NCI-H1436 treated with DMSO at 0.1 percent for 48 hours (cell line): ENCODE measurements at places on chromosomes 7 and 10.
A peak's percentile ranks its signal among the peaks of the same experiment; 100 is the strongest.

- DNase-seq: no peak
These were observed 131.0 kb upstream of the EEPD1 start for GRCh38 chr7:36021917-36022550.

DNA sequence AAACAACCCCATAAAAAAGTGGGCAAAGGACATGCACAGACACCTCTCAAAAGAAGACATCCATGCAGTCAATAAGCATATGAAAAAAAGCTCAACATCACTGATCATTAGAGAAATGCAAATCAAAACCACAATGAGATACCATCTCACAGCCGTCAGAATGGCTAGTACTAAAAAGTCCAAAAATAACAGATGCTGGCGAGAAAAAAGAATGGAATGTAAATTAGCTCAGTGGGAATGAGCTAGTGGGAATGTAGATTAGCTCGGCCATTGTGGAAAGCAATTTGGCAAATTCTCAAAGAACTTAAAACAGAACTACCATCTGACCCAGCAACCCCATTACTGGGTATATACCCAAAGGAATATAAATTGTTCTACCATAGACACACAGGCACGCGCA lies 287.0 kb downstream of the WDR37 start:
- DNase-seq: no peak

DNA sequence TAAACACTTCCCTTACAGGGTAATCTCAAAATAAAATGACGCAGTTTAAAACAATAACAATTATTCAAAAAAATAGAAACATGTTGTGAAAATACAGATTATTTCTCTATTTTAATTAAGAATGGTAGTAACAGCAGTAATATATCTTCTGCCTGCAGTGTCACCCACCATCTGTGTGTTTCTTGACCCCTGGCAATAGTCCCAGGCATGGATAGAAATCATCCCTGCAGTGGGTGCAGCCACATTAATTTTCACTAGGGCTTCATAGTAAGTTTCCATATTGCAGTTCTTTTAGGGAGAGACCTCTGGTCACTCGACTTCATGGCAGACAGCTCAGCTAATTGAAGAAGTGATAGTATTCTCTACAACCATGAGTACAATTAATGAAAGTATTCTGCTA lies 470.1 kb upstream of the TEX47 start:
- DNase-seq: no peak

- no peak for DNase-seq
These were observed 36.7 kb downstream of the TMEM248 start for GRCh38 chr7:66957595-66958290.

GRCh38 chr7:50174948-50175347 lies 81.9 kb upstream of the ZPBP start:
- no peak for DNase-seq

DNA sequence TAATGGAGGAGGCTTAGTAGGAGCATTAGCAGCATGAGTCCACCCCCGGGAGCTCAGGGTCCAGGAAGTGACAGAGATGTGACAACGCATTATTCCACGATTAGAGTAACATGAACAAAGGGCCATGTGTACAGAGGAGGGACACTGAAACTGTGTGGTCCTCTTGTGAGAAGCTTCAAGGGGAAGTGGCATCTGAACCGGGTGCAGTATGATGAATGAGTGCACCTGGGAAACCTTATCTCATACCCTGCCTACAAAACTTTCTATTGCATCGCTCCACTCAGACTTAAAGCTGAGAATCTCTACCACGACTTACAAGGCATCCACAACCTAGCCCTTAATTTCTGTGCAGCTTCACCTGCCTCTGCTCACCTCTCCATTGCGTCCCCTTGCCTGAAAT lies 115.3 kb upstream of the AMPH start:
- DNase-seq: no peak

DNA sequence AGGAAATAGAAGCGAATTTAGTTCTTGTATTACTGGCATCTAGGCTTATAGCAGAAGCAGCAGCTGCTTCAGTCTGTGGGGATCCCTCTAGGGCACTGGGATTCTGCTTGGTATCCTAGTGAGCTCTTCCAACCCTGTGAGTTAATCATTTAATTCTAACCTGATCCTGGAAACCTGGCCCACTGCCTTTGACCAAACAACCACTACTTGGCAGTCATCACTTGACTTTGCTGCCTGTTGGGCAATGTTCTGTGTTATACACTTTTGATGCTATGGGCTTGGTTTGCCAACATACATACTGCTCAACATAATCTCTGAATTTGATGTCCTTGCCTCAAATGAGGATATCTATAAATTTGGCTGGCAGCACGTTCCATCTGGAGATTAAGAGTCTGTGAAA lies 813.4 kb downstream of the ANKRD7 start:
- no peak for DNase-seq

GRCh38 chr7:120833546-120833945 lies 24.4 kb downstream of the TSPAN12 start:
- no peak for DNase-seq

DNA sequence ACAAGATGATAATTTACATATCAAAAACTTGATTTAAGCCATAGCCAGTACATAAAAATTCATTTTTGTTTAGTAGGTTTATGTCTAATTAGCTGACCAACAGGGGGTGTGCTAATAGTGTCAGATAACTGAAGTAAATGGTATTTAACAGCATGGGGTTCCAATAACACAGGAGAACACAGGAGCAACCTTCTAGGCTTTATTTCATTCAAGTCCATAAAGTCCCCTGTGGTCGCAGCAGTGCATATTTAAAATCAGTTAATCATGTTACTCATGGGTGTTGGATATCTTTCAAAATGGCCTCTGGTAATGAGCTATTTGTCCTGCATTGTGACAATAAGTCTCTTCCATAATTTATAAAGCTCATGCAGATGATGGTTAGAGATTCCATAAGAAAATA lies 238.6 kb downstream of the CNTNAP2 start:
- no peak for DNase-seq

DNA sequence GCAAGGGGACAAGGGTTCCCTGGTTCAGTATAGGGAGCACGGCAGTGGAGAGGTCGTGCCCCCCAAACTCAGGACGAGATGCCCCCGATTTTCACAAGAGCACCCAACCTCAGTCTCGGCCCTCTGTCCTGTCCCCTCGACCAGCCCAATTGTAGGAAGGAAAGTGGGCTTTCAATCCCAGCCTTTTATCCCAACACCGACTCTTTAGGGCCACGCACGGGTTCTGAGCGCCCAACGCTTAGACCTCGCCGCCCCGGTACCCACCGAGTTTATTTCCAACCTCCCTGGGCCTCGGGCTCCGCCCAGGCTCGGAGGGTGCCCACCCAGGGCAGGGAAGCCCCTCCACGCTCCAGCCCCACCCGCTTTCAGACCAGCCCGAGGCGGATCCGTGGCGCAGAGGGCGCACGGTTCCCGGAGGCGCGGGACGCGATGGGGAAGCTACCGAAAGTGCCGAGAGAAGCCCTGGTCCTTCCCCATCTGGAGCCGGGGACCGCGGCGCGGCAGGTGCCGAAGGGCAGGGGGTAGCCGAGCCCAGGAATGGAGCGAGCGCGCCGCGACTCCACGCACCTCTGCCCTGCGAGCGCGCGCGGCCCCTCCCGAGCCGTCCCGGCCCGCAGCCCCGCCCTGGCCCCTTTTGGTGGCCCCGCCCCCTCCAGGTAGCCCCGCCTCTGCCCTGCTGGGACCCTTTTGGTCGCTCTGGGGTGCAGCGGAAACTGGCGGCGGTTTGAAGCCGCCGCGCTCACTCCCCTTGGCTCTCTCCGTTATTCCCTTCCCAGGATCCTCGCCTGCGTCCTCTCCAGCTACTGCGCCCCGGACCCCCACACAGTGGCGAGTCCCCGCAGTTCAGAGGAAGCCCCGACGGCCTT lies 20.4 kb downstream of the GRID2IP start:
- no peak for DNase-seq

- peak; percentile 51 for DNase-seq
These were observed at the start of gene ICA1 for GRCh38 chr7:8261711-8262695. TSS of gene ICA1 (minus strand) at chr7:8262167. CDS start at chr7:8235926, 26,241 bp downstream.

GRCh38 chr7:101138213-101138870 lies 11.4 kb downstream of the SERPINE1 start:
- DNase-seq: peak; percentile 63

DNA sequence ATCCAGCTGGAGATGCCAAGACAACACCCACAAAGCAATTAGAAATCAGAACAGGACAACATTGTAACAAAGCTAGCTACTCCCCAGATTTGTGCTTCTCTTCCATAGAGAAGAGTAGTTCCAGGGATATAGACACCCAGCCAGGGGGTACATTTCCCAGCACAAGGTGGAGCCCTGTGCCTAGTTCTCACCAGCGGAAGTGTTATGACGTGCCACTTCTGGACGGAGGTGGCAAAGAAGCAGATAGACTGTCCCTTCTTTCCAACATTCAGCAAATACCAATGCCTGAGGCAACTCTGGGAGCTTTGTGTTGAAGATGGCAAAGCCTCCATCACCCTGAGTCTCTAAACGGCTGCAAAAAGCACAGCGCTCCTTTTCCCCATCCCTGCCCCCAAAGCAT lies 23.4 kb upstream of the GSAP start:
- DNase-seq: no peak

GRCh38 chr10:125152450-125153368 lies 7.7 kb downstream of the CTBP2 start:
- DNase-seq: no peak

DNA sequence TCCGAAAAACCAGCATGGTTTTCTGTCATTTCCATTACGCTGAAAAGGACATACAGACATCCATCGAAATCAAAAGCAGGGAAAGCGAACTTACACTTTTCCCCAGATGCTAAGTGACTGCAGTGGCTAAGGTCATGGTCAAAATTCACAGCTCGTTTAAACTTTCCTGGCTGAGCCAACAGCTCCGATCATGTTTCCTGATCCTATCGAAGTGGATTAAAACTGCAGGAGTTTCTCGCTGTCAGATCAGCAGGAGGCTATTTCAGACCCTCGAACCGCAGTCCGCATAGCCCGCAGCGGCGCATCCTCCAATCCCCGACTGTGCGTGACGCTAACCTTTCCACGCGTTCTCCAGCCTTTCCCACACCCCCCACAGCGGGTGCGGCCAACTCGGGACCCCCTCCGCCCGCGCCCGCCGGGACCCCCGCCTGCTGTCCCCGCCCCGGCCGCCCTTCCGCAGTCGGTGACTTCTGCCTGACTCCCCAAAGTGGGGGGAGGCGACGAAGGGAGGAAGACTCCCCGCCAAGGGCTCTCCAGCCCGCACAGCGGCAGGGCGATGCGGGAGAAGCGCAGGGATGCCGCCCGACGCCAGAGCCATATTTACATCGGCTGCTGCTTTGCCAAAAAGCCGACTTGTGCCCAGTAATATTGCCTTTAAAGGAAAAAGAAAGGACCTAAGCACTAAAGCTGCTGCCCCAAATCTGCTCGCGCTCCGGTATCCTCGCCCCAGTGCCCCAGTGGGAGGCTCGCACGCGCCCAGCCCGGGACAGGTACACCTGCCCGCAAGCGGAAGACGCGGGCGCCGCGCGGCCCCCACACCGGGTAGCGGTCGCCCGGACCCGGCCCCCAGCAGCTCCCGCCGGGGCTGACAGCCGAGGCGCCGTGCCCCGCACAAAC lies 1.2 kb downstream of the PIP4K2A start:
- no peak for DNase-seq

DNA sequence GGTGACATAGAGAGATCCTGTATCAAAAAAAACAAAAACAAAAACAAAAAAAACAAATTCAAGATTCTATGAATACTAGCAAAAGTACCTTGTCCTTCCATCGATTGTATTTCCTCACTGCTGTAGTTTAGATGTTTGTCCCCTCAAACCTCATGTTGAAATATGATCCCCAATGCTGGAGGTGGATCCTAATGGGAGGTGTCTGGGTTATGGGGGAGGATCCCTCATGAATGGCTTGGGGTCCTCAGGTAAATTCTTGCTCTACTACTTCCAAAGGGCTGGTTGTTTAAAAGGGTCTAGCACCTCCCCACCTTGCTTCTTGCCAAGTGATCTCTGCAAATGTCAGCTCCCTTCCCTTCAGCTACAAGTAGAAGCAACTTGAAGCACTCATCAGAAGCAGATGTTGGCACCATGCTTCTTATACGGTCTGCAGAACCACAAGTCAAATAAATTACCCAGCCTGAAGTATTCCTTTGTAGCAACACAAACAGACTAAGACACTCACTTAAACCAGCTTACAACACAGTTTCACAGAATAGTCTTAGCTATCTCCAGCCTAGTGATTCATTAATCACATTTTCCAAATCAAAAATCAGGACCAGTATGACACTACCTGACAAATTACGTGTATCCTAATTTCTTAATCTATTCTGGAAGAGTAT lies 20.7 kb downstream of the ABI1 start:
- no peak for DNase-seq

DNA sequence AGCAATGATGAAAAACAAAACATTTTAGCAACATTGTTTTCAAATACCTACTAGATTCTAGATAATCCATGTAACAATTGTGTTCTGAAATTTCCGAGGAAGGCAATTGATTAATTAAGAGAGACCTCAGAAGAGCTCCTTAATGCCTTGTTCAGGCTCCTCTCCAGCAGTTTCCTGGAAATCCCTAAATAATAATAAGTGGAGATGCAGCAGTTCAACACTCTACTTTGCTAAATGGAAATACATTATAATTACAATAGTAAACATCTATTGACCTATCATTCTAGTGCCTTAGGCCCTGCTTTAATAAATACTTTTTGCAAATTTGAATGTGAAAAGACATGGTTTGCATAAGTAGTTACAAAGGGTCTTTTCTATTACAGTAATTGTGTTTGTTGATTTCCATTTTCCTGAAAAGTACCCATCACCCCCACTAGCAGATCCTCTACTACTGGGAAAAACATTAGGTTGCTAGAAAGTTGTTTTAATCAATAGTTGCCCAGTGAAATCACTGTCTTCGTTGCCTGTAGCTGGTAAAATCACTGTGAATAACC lies 186.6 kb upstream of the STK17A start:
- DNase-seq: no peak

GRCh38 chr7:2970861-2971260 lies 72.8 kb downstream of the CARD11 start:
- no peak for DNase-seq

DNA sequence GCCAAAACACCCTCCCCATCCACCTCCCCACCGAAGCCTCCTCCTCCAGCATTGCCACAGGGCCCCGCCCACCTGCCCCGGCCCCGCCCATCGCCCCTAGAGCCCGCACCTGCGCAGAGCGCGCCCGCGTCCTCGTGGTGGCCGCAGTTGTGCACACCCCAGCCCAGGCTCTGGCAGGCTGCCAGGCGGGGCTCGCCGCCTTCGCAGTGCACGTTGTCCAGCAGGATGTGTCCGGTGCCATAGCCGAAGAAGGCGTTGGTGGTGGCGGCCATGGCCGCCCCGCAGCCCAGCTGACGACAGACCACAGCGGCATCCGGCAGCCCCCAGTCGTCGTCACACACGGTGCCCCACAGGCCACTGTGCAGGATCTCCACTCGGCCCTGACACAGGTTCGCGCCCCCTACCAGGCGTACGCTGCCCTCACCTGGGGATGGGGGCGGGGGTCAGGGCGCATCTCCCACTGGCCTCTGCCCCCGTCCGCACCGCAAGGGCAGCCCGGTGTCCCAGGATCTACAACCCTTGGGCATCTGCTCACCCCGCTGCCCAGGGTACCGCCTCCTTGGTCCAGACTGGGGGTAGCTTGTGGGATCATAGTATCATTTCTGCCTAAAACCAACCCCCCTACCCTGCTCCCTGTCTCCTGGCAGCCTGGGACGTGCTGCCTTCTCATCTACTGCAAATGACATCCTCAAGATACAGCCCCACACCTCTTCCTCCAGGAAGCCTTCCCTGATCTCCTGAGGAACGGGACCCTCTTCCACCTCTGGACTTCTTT lies 11.9 kb downstream of the SSC4D start:
- DNase-seq: no peak
